ENCODE measurements at places on chromosomes 4 and X.

- DNase-seq = no peak
Observed at GRCh38 chrX:21875013-21875412, 19.2 kb downstream of the YY2 start.

GRCh38 chrX:100649550-100650356 lies 5.8 kb downstream of the SRPX2 start:
- DNase-seq = no peak

DNA sequence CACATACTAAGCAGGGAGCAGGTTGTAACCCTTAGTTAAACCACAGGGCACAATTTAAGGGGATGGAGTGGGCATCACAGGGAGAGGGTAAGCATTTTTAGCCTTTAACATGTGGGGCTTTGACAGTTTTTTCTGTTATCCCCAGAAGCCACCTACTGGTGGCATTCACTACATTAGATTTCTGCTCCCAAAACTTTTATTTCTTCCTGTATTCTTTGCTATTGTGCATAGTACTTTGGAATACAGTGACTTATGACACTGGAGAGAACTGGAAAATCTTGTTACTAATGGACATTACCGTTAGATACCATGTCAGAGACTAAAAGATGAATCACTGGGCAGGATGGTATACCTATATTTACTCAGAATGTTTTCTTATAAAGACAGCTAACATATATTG lies 7.3 kb downstream of the TRIM75 start:
- DNase-seq = no peak

- no peak for DNase-seq
Observed at GRCh38 chr4:116489739-116490138, 595.6 kb downstream of the TRAM1L1 start.

- DNase-seq = no peak
Observed at GRCh38 chr4:38163216-38164006, 203.2 kb downstream of the PTTG2 start.

DNA sequence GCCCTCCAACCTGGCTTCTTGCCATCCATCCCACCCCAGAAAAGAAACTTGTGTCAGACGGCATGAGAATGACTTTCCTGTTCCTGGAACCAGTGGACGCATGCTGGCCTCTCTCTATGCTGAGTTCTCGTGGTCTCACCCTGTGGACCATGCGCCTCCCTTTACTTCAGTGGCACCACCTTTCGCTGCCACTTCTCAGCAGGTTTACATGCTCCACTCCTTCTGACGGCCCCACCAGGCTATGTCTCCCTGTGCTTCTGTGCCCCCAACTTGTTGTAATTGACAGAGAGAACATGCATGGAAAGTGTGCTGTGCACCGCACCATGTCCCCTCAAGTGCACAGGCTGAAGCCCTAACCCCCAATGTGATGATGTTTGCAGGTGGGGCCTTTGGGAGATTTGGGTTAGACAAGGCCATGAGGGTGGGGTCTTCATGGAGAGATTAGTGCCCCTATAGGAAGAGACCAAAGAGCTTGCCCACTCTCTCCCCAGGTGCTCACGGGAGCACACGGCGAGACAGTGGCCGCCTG lies 3.1 kb upstream of the PPP2R2C start:
- DNase-seq = no peak

Measured in cortex of kidney (tissue), 1 donor.